ENCODE measurements at places on chromosomes 13 and 19. TPM values are rescaled to one million over a fixed set of nuclear protein-coding genes. Genes with fewer than 3 reads are reported as not detected.
A peak's percentile ranks its signal among the peaks of the same experiment; 100 is the strongest.

DNA sequence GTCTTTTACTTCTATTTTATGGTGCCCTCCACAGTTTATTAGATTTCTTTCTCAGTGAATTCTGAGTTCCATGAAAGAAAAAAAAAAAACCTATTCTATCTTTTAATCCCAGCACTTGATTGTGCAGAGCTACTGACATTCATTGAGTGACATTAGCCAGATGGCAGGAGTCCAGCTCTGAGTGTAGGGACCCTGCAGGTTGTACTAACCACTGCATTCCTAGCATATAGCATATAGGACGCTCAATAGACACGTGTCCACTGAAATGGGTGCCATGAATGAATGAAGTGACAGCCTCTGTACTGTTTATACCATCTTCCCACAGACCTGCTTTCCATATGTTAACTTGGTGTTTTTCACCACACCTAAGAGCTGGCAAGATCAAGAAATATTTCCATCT lies 206.3 kb downstream of the RAP2A start:
- no peak for DNase-seq

GRCh38 chr19:49189259-49189658 lies 31.7 kb downstream of the TRPM4 start:
- no peak for DNase-seq

GRCh38 chr19:18941628-18942354 lies 774 bp upstream of the HOMER3 start:
- DNase-seq, result no peak

DNA sequence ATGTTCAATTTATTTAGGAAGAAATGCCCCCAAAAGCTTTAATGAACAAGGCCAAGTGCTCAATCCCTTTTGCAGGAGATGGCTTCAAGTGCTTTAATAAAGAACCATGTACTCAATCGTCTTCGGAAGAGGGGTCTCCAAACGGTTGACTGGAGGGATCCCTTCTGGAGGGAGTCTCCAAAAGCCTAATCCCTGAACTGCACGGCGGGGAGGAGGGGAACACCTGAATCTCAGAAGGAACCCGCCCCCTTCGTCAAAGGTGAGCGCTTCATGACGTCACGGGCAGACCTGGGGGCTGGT lies 505 bp downstream of the PAF1 start:
- DNase-seq, result no peak

- DNase-seq, result no peak
Measured at GRCh38 chr13:110625771-110626321, 10.5 kb downstream of the NAXD start.

DNA sequence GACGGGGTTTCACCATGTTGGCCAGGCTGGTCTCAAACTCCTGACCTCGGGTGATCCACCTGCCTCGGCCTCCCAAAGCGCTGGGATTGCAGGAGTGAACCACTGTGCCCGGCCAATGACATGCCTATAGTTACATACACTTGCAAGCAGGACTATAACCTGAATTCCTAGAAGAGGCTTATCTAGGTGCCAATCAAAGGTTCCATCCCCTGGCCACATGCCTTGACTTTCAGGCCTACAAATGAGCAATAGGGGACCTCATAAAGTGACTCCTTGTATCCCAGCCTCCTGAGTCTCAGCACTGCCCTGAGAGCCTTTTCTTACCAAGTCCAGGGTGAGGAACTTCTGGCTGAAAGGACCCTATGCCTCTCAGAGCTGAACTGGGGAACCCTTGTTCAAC lies 3.9 kb upstream of the LSM4 start:
- no peak for DNase-seq

- DNase-seq, result no peak
Measured at GRCh38 chr13:40233731-40234195, 432.7 kb downstream of the FOXO1 start.

GRCh38 chr19:53912653-53913052 lies 3.6 kb downstream of the CACNG7 start:
- DNase-seq, result no peak

DNA sequence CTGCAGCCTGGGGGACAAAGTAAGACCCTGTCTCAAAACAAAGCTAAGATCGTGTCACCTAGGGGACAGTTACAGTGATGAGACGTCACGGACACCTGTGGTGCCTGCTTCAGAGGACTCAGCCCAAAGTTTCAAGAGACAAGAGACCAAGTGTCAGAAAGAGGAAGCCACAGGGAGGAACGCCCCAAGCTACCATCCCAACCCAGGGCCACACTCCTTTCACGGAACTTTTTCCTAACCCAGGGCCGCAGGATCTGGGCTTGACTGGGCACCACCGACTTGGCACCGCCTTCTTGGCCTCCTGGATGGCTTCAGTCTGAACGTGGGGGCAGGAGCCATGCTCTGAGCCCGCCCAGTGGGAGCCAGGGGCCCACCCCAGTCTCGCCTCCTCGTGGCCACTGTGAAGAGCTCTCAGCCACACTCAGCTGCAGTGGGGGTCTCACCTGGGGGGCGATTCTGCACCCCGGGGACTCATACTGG lies 8.5 kb downstream of the MOB3A start:
- no peak for DNase-seq

GRCh38 chr19:4090356-4091220 lies 23.9 kb upstream of the ZBTB7A start:
- no peak for DNase-seq

- DNase-seq, result no peak
Measured at GRCh38 chr13:97506511-97506910, 72.5 kb downstream of the RAP2A start.

DNA sequence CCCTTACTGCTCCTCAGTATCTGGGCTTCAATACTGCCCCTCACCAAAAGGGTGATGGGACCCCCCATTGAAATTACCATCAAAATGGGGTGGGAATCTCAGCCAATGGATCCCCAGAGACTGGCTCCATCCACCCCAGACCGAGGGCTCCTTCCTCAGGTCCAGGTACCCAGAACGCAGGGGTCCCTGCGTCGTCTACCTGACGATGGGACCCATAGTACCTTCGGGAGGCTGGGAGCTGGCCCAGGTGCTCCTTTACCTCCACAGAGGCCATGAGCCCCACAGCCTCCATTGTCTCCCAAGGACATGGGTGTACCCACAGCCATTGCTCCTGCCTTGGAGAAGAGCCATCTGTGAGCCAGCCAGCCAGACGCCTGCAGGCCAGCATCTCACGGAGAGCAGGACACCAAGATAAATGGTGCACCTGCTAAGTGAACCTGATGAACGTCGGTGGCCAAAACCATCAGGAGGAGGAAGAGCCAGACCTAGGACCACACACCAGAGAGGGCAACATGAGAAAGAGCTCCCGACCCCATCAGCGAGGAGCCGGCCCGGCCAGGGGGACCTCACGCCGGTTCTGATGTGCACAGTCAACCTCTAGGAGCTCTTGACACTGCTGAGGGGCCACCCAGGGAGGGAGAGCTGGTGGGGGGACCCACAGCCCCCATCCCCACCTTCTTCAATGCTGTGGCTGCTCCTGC lies 156.8 kb upstream of the SOX1 start:
- DNase-seq, result peak; percentile 63

DNA sequence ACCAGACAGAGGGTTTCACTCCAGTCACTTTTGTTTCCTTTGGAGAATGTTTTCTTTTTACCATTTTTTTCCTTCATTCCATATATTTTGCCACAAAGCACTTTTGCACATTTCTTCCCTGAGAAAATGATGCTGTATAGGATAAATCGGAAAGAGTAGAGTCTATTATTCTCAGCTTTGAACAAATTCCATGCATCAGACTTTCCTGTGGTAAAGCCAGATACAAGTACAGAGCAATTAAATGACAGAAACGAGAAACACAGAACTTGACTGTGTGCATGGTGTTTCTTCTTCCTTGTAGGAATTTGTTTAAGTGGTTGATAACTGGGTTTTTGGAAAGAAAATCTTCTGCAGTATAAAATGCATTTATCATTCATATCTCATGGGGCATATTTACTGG lies 107.4 kb upstream of the CSNK1A1L start:
- DNase-seq, result no peak

DNA sequence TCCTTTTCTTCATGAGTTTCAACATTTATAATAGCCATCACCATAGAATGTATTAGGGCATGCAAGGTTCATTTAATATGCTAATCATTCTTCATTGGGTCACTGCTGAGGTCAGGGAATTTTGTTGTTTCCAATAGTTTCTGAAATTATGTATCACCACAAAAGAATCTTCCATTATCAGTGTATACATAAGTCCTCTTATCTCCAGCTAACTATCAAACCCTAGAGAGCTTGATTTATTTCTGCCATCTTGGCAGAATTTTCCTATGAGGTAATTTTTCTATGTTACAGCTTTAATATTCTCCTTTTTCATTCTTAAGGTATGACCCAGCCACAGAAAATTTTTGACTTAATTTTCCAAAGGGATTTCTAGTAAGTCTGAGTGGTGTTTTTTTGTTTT lies 415.0 kb upstream of the SLITRK1 start:
- DNase-seq, result no peak

- no peak for DNase-seq
Measured at GRCh38 chr19:7853770-7854128, 20.4 kb downstream of the PRR36 start.

DNA sequence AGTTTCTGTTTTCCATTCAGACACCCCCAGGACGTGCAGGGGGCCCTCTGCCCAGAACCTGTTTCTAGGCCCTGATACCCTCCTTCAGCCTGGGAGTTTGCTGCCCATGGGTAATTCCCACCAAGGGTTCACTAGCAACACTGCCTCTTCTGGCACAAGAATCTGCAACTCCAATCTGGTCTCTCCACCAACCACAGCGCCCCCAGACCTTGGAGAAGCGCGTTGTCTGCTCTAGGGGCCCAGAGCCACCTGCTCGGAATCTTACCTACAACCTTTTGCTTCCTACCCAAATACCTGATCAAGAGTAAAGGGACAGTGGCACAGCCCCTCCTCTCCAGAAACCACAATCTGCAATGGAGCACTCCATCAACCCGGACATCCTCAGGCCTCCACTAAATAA lies 763 bp downstream of the ZNF180 start:
- no peak for DNase-seq

DNA sequence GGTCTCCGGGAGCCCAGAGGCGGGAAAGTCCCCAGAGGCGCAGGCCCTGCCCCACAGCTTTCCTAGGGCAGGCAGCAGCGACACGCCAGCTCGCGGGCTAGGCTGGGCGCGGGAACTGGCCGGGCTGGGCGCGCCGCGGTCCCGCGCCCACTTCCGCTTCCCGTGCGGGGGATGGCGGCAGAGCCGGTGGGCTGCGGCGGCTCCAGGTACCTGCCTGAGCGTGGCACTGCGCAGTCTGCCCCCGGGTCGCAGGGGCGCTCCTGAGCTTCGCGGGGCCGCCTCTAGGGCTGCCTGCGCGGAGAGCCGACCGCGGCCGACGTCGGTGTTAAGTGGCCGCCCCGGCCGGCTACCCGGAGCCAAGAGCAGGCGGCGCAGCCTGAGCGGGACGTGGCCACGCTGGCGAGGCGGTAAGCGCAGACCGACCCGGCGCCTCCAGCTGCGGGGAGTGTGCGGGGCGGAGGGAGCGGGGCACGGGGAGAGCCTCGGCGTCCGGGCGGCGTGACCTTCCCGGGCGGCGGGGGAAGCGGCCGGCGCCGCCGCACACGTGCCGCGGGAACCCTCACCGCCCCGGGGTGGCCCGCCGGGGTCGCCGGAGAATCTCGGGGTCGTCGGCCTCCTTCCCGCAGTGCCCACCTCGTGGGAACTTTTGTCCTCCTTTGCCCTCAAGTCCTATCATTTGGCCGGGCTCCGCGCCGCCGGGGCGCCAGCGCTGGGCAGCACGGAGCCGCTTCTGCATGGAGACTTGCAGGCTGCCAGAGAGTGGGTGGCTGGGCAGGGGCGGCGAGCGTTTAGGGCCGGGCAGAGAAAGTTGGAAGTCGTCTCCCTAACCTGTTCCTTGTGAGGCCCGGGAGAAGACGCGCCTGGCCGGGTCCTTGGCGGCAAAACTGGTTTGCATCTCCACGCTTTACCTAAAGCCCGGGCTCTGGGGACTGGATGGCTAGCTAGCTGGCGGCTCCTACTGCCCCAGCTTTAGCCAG lies 31.4 kb upstream of the MPHOSPH8 start:
- DNase-seq, result peak; percentile 78

GRCh38 chr13:93270769-93271742 lies 44.4 kb downstream of the GPC6 start:
- no peak for DNase-seq

DNA sequence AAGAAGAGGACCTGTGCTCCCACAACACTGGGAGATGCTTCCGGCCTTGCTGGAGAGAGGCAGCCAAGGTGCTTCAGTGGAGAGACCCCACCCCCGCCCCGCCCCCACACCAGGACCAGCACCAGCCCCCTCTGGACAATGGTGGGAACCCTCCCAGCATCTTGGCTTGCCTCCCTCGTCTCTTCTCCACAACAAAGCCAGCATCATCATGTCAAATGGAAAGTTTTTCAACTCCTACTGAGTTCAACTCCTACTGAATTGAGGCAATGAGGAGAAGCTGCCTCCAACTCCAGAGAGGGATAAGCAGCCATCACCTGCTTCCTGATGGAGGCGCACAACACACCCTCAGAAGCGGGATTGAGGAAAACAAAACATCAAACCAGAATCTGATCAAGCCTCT lies 12.8 kb downstream of the DEDD2 start:
- DNase-seq, result no peak

DNA sequence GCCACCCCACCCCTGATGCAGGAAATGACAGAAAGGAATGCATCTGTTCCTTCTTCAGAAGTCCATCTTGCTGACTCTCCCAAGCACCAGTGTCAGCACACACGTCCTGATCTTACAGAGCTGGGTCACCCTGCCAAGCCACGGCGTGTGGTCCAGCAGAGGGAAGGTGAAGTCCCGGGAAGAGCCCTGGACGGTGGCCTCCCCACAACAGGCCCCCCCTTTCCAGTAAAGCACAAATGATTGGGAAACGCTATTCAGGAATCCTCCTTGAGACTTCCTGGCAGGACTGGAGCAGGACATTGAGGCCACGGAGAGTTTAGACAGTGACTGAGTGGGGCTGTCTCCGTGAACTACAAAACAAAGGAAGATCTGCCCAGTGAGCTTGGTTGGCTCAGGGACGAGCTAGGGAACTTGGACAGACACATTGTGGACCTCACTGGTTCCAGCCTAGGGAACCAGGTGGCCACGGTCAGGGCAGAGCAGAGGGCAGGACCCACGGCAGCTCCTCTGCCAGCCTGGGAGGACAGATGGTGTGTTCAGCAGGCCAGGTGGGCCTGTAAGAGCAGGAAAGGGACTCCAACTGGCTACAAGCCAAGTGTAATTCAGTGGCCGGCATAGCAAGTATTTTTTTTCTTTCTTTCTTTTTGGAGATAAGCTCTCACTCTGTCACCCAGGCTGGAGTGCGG lies 41.7 kb downstream of the ELL start:
- no peak for DNase-seq

Gene CERS1
- 14.8 TPM for total RNA-seq

Gene LRRC63
- total RNA-seq, result 0.29 TPM

Gene TNNT1
- 27.6 TPM for total RNA-seq

Gene C3
- 8.2 TPM for total RNA-seq

Gene ODAD3
- total RNA-seq, result 2.2 TPM

Gene SH2D3A
- 17.4 TPM for total RNA-seq

Gene BRD4
- 123 TPM for total RNA-seq

Gene ZNF382
- total RNA-seq, result 17.5 TPM
